Tibial artery (tissue), 4 donors: ENCODE measurements at places on chromosomes 5 and 9.

- DNase-seq, result no peak
These were observed 1.5 kb downstream of the AK6 start for GRCh38 chr5:69367697-69368279.

- DNase-seq, result peak; percentile 86
These were observed 85.2 kb upstream of the ZBTB43 start for GRCh38 chr9:126719618-126720031.

DNA sequence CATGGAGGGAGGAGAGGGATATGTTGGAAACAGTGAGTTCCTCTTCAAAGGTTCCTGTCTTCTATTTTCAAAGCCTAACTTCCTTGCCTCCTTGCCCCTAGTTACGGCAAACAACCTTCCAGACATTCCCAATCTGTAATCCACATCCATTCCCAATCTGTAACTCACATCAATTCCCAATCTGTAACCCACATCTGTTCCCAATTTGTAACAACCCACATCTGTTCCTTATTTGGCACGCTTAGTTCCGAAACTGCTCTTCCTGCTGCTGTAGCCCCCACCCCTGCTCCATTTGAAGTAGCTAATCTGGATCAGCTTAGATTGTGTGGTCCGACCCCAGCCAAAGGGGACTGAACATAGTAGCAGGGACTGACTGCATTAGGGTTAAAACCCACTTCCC is 23.9 kb upstream of the IDNK start:
- DNase-seq, result no peak

DNA sequence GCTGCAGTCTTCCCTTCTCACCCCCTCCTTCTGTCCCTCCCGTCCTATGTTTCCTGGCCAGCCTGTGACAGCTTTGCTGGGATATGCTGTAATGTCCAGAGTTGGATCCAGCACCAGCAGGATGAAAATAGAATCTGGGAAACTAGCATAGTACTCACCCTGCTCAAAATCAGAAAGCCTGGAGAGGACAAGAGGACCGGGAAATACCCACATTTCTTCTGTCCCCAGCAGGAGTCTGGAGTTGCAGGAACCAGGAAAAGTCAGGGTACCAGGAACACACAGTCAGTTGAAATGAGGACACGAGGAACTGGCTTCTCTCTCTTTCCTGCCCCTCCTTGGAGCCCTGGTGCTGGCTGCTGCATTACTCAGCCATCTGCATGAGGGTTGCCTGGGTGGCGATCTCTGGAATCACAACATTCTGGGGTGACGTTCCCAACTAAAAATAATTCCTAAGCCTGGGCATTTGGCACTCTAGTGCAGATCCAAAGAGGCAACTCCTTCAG is 59.6 kb upstream of the NFIL3 start:
- DNase-seq, result no peak

DNA sequence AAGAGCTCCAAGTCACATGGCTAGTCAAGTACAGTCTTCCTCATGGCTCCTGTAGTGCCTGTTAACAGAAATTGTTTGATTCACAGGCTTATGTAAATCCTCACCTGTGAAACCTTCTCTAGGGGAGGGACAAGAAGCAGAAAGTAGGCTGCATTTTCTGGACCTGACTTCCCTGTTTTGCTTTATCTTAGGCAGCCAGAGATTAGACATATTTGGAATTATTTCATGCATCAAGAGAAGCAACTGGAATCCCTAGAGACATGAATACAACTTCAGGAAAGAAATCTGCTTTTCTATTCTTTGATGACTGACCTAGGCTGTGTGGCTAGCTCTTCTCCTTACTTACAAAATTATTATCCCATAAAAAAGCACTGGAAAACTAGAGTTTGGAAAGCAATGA is 52.3 kb downstream of the CAST start:
- DNase-seq, result no peak

- no peak for DNase-seq
These were observed 168.1 kb downstream of the SNCAIP start for GRCh38 chr5:122480146-122480545.

GRCh38 chr9:137504432-137504777 is 45.3 kb upstream of the NSMF start:
- DNase-seq, result no peak

- no peak for DNase-seq
These were observed 158.1 kb upstream of the VCAN start for GRCh38 chr5:83313436-83313835.

DNA sequence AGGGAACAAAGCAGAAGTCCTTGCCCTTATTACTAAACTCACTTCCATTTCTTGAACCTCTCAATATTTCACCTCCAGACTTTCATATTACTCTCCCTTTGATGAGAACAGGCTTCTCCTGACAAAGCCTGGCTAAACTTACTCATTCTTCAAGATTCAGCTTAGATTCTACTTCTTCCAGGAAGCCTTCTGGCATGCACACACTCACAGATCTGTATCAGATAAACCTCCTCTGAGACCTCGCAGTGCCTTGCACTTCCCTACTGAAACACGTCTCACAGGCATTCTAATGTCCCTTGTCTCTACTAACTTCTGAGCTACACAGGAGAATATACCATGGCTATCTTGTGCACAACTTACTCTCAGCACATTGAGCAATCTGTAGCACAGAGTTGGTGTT is 16.6 kb upstream of the PAPPA start:
- no peak for DNase-seq

- DNase-seq, result no peak
These were observed 375.7 kb upstream of the CCNH start for GRCh38 chr5:87788416-87788815.

- no peak for DNase-seq
These were observed 1944.2 kb upstream of the NUDT12 start for GRCh38 chr5:105506692-105507277.

GRCh38 chr5:121090822-121091221 is 626.7 kb downstream of the PRR16 start:
- no peak for DNase-seq

- no peak for DNase-seq
These were observed 252.7 kb downstream of the CEMIP2 start for GRCh38 chr9:71515626-71516025.

- no peak for DNase-seq
These were observed 34.7 kb upstream of the MIER3 start for GRCh38 chr5:56986626-56986947.

- peak; percentile 54 for DNase-seq
These were observed 483 bp downstream of the FBXL7 start for GRCh38 chr5:15500325-15501001.

DNA sequence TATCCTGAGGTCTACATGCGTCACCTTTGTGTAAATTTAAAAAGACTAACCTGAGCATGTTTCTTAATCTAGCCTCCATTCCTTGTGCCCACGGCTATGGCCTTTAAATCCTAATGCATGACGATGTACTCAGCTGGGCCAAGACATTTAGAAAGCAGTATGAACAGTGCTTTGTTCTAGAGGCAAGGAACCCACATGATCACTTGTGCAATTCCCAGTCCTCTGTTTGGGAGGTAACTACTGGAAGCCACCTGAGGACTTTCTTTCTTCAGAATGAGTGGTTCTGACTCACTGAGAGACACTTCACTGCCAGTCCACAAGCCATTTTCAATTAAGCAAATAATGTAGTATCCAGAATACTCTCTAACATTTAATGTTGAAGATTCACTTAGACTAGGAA is 181.3 kb downstream of the RAB3C start:
- DNase-seq, result no peak

DNA sequence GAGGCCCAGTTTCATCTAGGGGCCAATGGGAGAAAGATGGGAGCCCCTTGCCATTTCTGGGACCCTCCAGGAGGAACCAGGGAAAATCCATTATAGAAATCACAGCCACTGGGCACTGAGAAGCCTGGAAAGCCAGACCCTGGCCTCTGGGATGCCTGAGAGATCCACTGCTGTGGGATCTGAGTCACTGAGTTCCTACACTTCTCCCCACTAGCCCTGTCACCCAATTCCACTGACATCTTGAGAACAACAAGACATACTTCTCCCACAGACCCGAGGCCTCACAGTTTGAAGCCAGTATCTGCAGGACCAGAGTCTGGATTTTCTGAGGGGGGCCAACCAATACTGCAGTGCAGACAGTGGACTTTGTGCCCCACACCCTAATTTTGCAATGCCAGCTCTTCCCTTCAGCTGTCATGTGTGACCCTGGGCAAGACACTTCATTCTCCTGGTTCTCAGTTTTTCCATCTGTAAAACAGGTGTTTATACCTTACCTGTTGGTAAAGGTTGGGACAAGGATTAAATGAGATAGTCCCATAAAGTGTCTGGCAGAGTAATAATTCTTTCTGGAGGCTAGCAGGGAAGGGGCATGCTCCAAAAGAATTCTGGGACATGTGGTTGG is 46.5 kb downstream of the CXXC5 start:
- DNase-seq, result no peak

DNA sequence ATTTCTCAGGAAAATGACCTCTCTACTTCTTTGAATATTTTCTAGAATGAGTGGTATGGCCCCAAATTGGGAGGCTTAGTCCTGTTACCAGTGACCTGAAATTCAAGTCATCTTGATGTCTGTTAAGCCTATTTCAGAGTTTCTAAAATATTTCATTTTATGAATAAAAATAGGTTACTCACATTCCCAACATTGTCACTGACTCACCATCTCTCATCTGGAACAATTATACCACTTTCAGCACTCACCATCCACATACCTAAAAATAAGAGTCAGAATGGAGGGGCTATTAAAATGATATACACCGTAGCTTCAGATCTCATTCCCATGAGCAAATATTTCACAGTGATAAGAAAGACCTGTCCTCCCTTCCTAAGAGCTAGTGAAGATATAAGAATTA is 71.8 kb downstream of the KIAA1958 start:
- no peak for DNase-seq

DNA sequence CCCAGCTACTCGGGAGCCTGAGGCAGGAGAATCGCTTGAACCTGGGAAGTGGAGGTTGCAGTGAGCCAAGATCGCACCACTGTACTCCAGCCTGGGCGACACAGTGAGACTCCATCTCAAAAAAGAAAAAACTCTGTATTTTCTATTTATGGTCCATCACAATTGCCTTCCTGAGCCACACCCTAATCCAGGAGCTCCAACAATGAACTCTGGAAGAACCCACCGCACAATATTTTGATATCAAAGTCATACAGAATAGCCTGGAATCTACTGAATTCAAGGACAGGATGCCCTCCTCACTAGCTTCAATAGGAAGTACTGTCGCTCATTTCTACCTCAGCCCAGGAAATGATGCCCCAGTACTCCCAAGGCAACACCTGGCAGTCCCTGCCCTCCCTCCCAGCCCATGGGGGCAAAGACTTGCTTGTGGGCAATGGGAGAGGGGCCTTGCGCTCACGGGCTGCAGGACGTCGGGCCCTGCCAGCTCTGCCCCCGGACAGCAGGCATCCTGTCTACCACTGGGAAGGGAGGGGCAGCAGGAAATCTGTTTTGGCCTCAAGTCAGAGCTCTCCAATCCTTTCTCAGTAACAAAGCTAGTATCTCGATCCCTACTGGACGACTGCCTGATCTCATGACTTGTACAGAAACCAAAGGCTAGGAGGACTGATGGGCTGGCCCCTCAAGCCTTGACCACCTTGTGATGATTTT is 19.7 kb downstream of the UBAC1 start:
- DNase-seq, result no peak

- DNase-seq, result no peak
These were observed 46.6 kb downstream of the F2R start for GRCh38 chr5:76762484-76762883.

- peak; percentile 61 for DNase-seq
These were observed 745 bp downstream of the GADD45G start for GRCh38 chr9:89605465-89606048.

GRCh38 chr9:130023144-130023787 is 19.7 kb downstream of the FNBP1 start:
- DNase-seq, result peak; percentile 33

DNA sequence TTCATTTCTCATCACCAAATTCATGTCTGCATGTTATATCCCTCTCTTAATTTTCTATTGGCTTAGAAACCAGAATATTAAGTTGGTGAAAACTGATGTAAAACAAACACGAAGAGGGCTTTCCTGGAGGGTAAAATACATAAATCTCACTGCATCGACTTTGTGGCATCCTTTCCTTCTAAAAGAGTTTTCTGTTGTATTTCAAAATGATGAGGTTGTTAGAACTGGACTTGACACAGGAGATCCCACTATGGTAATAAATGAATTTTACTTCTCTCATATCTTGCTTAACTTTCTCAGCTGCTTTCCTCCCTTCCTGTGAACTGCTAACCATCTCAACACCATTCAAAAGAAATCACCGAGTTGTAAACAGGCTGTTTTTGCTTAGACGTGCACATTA is 162.0 kb upstream of the TRPC7 start:
- DNase-seq, result no peak

DNA sequence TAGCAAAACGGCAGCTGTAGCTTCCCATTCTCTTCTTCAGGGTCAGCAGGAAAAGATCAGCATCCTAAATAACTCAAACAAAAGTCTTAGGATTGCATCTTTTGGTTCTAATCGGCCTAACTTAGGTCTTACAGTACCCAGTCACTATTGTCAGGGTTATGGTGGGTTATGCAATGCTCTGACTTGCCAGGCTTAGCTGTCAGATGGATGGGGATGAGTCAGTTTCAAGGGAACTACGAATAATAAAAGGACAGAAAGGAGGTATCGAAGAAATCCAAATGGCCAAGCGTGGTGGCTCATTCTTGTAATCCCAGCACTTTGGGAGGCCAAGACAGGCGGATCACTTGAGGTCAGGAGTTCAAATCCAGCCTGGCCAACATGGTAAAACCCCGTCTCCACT is 46.5 kb downstream of the PPP1R2B start:
- DNase-seq, result no peak

- no peak for DNase-seq
These were observed 74.5 kb upstream of the PALM2AKAP2 start for GRCh38 chr9:109705515-109705914.

DNA sequence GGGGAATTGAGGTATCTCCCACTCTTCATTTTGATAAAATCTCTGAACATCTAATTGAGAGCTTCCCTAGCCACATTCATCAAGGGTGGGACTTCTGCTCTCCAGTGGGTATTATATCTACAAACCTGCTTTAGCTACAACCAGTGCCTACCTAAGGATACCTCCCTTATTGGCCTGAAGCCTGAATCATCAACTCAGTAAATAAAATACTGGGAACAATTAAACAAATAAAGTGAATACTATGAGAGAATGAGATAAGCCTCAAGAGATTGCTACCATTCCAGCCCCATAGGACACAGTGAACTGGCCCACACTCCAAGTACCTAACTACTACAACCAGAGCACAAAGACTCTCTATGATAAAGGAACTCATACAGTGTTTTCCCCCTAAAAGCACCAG is 47.4 kb upstream of the IL12B start:
- DNase-seq, result no peak
